ENCODE measurements at places on chromosomes 7 and 10.

DNA sequence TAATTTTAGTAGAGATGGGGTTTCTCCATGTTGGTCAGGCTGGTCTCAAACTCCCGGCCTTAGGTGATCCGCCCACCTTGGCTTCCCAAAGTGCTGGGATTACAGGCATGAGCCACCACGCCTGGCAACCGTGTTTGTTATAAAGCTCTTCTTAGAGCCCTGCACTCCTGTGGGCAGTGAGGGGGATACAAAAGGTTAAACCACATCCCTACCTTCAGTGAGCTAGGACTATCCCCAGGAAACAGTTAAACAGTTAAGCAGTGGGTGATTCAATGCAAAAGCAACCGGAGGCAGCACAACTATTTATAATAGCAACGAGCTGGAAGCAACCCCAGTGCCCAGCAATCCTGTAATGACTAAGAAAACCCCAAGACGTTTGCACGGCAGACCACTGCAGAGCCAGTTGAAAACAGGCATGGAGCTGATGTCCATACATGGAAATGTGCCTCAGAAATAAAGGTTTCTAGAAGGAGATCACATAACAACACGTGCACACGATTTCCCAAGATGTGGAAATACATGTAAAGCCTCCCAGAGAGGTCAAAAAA is 107.2 kb upstream of the LYZL2 start:
- no peak for DNase-seq
- H3K36me3 ChIP-seq: no peaks in the 10 kb centered on the region
- no peak overlapping the region for H3K4me3 ChIP-seq
- H3K27me3 ChIP-seq: no peaks in the 10 kb centered on the region

- H3K4me3 ChIP-seq: no peak overlapping the region
- no peaks in the 10 kb centered on the region for H3K27me3 ChIP-seq
- no peaks in the 10 kb centered on the region for H3K4me1 ChIP-seq
- H3K27ac ChIP-seq: no peak overlapping the region
- no peaks in the 10 kb centered on the region for H3K36me3 ChIP-seq
Measured at GRCh38 chr10:61804414-61804813, 97.1 kb upstream of the ARID5B start.

DNA sequence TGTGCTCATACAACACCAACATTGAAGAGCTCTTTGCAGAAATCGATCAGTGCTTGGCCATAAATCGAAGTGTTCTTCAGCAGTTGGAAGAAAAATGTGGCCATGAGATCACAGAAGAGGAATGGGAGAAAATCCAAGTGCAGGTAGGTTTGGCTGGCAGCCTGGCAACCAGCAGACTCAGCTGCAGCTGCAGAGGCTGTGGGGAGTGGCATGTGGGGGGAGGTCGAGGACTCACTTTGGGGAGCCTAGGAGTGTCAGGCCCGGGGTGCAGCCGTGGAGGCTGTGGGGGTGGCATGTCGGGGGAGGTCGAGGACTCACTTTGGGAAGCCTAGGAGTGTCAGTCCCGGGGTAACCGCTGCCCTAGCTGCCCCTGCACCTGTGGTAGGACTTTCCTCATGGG is 35.1 kb downstream of the RNF32 start:
- DNase-seq: no peak
- no peaks in the 10 kb centered on the region for H3K27me3 ChIP-seq
- H3K4me3 ChIP-seq: no peak overlapping the region
- H3K36me3 ChIP-seq: no peaks in the 10 kb centered on the region
- H3K27ac ChIP-seq: no peak overlapping the region

DNA sequence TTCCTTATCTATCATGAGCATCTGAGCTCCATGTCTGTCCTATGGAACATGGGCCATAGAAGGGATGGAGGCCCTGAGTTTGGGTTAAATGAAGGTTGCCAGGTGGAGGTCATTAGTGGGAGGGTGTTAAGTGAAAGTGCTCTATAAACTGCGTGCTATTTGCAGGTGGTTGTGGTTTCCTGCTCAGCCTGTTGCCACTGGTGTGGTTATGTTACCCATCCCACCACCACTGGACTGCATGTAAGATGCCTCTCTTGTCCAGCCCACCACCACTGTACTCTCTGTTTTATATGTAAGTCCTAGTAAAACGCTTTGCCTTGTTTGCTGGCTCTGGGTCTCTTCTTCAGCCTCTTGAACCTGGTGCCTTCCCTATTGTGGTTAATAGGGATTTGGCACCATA is 711.2 kb downstream of the SORCS3 start:
- no peaks in the 10 kb centered on the region for H3K27me3 ChIP-seq
- DNase-seq: no peak
- no peaks in the 10 kb centered on the region for H3K4me1 ChIP-seq
- no peaks in the 10 kb centered on the region for H3K36me3 ChIP-seq
- no peak overlapping the region for H3K4me3 ChIP-seq

DNA sequence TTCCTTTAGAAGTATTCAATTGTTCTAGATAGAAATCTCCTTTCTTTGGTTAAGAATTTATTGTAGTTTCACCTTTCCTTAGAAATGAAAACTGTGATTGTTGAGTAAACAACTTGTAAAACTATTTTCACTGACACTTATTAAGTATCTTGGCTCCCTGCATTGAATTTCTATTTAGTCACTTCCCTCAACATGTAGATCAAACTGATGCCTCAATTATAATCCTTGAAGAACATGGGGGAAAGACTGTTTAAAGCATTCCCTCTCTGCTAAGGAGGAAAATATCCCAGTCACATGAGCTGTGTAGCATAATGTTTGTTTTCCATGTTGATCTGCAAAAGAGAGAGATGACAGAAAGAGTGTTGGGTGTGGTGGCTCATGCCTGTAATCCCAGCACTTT is 99.7 kb downstream of the PDE1C start:
- H3K4me1 ChIP-seq: no peaks in the 10 kb centered on the region
- no peaks in the 10 kb centered on the region for H3K36me3 ChIP-seq
- DNase-seq: no peak
- no peak overlapping the region for H3K4me3 ChIP-seq

Data from right lobe of liver (tissue), 6 donors.